ENCODE measurements at places on chromosomes 13 and 19. TPM values are rescaled to one million over a fixed set of nuclear protein-coding genes. Genes with fewer than 3 reads are reported as not detected.
A peak's percentile ranks its signal among the peaks of the same experiment; 100 is the strongest.

The COX7A1 gene
- not detected for total RNA-seq

The IZUMO4 gene
- 2.8 TPM for total RNA-seq

The SIGLEC10 gene
- total RNA-seq, result not detected

The SLC1A6 gene
- not detected for total RNA-seq

The OR7A5 gene
- not detected for total RNA-seq

The SLC25A41 gene
- total RNA-seq, result 1.4 TPM

The WDFY2 gene
- 5.9 TPM for total RNA-seq

The TARM1 gene
- total RNA-seq, result not detected

The CRLF1 gene
- 1.1 TPM for total RNA-seq

The MAMSTR gene
- total RNA-seq, result 1.7 TPM

- no peak overlapping the region for H3K4me3 ChIP-seq
- no peaks in the 10 kb centered on the region for H3K27me3 ChIP-seq
- DNase-seq, result no peak
- H3K27ac ChIP-seq, result no peak overlapping the region
- H3K36me3 ChIP-seq, result no peaks in the 10 kb centered on the region
Observed at GRCh38 chr13:95367309-95367843, 66.1 kb upstream of the ABCC4 start.

DNA sequence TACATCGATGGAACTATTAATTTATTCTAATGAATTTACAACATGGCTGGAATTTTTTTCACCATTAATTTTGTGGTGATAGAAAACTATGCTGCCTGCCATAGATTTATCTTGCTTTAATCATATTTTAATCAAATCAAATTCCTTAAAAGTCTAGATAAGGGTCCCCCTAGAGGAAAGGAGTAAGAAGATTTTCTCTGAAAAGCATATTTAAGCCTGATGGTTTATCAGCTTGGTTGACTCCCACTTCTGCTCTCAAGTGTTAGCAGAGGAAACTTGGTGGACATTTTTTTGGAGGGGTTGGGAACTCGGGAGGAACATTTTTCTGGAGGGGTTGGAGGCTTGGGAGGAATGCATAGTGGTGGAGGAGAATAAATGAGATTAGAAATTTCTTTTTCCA lies 253.3 kb downstream of the KCNRG start:
- H3K36me3 ChIP-seq, result no peaks in the 10 kb centered on the region
- DNase-seq, result no peak
- H3K4me1 ChIP-seq, result peaks cover 9% of the 10 kb centered on the region
- H3K27ac ChIP-seq, result no peak overlapping the region
- H3K27me3 ChIP-seq, result no peaks in the 10 kb centered on the region
- H3K4me3 ChIP-seq, result no peak overlapping the region

GRCh38 chr19:56126983-56127780 lies 6.1 kb upstream of the ZNF787 start:
- H3K27me3 ChIP-seq, result no peaks in the 10 kb centered on the region
- H3K4me3 ChIP-seq, result no peak overlapping the region
- DNase-seq, result no peak
- H3K36me3 ChIP-seq, result no peaks in the 10 kb centered on the region

- H3K36me3 ChIP-seq, result peaks cover 4% of the 10 kb centered on the region
- H3K4me3 ChIP-seq, result no peak overlapping the region
- no peak for DNase-seq
- no peaks in the 10 kb centered on the region for H3K4me1 ChIP-seq
- H3K27me3 ChIP-seq, result no peaks in the 10 kb centered on the region
Observed at GRCh38 chr19:18713550-18714117, 30.2 kb downstream of the CRTC1 start.

DNA sequence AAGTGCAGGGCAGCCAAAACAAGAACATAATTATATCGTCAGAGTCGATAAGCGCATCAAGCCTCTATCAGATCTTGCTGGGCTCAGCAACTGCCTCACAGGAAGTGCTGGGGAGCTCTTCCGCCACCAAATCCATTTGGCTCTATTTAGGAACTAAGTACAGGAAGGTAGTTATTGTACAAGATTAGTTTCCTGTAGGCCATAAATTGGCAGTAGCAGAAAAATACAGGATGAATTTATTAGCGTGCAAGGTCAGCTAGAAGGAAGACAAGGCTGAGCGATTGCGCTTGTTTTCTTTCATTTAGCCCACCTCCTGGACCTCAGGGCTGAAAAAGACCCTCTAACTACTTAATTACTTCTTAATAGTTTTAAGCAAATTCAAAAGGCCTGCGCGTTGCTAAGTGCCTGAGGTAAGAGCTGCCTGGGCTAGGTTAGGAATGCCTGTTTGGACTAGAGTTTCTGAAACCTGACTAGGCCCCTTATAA lies 118.5 kb downstream of the IRS2 start:
- peaks cover 9% of the 10 kb centered on the region for H3K4me1 ChIP-seq
- no peaks in the 10 kb centered on the region for H3K27me3 ChIP-seq
- H3K36me3 ChIP-seq, result no peaks in the 10 kb centered on the region
- H3K4me3 ChIP-seq, result no peak overlapping the region
- no peak overlapping the region for H3K27ac ChIP-seq

DNA sequence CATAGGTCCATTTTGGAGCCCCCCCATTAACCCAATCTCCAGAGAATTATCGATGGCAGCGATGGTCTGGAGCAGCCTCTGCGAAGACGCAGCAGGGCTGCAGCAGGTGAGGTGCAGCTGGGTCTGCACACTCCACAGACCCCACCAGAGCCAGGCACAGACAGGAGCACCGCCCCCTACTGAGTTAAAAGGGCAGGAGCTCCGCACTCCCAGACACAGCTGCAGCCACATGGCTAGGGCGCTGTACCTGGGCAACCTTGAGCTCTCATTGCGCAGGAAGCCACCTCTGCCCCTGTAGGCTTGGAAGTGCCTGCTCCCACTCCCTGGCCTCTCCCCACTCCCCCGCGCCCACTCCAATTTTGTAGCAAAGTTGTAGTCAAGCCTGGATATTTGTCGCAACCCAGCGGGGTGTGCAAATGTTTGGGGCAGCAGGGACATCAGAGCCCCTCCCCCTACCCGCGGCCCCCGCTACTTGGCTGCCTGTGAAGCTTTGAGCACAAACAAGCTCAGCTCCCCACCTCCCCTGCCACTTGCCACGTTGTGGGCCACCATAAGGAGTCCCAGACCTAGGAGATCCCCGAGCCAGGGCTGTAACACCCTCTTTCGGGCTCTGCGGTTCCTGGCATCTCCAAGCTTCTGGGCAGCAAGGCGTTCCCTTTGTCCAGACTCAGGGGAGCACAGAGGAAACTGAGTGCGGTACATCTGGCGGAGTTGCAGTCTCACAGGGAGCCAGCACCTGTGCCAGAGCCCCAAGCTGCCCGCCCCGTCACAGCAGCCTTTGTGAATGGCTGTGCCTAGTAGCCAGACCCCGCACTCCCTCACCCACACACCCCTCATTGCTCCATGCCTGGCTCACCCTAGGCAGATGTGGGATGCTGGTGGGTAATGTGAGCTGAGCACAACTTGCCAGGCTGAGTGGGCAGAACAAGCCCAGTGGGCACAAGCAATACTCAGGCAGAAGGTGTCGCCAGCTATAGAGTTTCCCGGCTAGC lies 949.7 kb upstream of the SLITRK1 start:
- no peak for DNase-seq
- no peaks in the 10 kb centered on the region for H3K27me3 ChIP-seq
- H3K4me1 ChIP-seq, result no peaks in the 10 kb centered on the region
- H3K36me3 ChIP-seq, result no peaks in the 10 kb centered on the region
- H3K27ac ChIP-seq, result no peak overlapping the region
- H3K4me3 ChIP-seq, result no peak overlapping the region

- H3K4me3 ChIP-seq, result no peak overlapping the region
- H3K36me3 ChIP-seq, result no peaks in the 10 kb centered on the region
- H3K4me1 ChIP-seq, result peaks cover 10% of the 10 kb centered on the region
- DNase-seq, result no peak
Observed at GRCh38 chr13:51734786-51735185, 69.2 kb downstream of the DHRS12 start.

- DNase-seq, result no peak
- H3K36me3 ChIP-seq, result no peaks in the 10 kb centered on the region
- H3K4me1 ChIP-seq, result no peaks in the 10 kb centered on the region
- no peak overlapping the region for H3K27ac ChIP-seq
Observed at GRCh38 chr13:114177245-114178010, 1.6 kb upstream of the CFAP97D2 start.

GRCh38 chr13:114313061-114313860 lies 1.0 kb upstream of the CHAMP1 start:
- no peak for DNase-seq
- H3K4me3 ChIP-seq, result peak overlapping the region; percentile 71
- H3K27me3 ChIP-seq, result no peaks in the 10 kb centered on the region
- no peaks in the 10 kb centered on the region for H3K4me1 ChIP-seq

DNA sequence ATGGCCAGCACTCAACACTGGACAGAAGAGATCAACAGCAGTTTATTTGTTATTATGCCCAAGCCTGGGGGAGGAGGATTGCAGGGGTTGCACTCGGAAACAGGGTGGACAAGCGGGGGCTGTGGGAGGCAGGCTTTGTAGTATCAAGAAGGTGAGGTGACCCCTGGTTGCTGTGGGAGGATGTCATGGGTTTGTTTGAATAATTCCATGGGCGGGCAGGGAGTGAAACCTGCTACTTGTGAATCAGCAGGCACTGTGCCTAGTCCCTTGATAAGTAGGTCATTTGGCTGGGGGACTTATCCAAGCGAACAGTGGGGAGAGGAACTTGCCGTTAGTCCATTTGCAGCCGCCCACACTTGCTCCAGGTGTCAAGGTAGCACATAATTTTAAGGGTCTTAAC lies 84.4 kb upstream of the KCTD15 start:
- no peak overlapping the region for H3K27ac ChIP-seq
- no peak for DNase-seq
- H3K27me3 ChIP-seq, result peaks cover 93% of the 10 kb centered on the region
- H3K4me1 ChIP-seq, result no peaks in the 10 kb centered on the region

- no peak for DNase-seq
- peaks cover 2% of the 10 kb centered on the region for H3K4me1 ChIP-seq
- no peak overlapping the region for H3K4me3 ChIP-seq
Observed at GRCh38 chr13:33825083-33825482, 7.1 kb downstream of the RFC3 start.

- DNase-seq, result peak; percentile 20
- no peak overlapping the region for H3K4me3 ChIP-seq
Observed at GRCh38 chr19:30149300-30149699, 207.3 kb downstream of the URI1 start.

GRCh38 chr13:60509601-60510386 lies 112.8 kb downstream of the TDRD3 start:
- H3K4me1 ChIP-seq, result no peaks in the 10 kb centered on the region
- no peak for DNase-seq
- H3K27ac ChIP-seq, result no peak overlapping the region
- H3K4me3 ChIP-seq, result no peak overlapping the region

DNA sequence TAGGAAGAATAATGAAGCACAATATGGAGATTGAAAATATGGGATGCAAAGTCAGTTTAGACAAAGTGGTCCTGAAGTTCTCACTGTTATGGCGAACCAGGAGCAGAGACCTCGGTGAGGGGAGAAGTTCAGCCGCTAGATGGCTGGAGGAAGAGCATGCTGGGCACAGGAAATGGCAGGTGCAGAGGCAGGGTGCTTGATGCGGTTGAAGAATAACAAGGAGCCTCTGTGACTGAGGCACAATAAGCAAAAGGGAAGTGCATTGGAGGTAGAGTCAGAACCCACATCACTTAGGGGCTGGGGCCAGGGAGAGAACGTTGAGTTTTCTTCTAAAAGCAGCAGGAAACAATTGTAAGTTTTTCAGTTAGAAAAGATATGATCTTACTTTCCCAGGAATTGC lies 1725.2 kb downstream of the EFNB2 start:
- no peak overlapping the region for H3K27ac ChIP-seq
- no peaks in the 10 kb centered on the region for H3K36me3 ChIP-seq
- no peaks in the 10 kb centered on the region for H3K27me3 ChIP-seq
- DNase-seq, result no peak
- H3K4me3 ChIP-seq, result no peak overlapping the region
- no peaks in the 10 kb centered on the region for H3K4me1 ChIP-seq

- H3K4me1 ChIP-seq, result peaks cover 7% of the 10 kb centered on the region
- no peak for DNase-seq
- H3K27me3 ChIP-seq, result no peaks in the 10 kb centered on the region
- H3K36me3 ChIP-seq, result no peaks in the 10 kb centered on the region
- no peak overlapping the region for H3K27ac ChIP-seq
- H3K4me3 ChIP-seq, result no peak overlapping the region
Observed at GRCh38 chr13:101473458-101473857, 21.0 kb downstream of the ITGBL1 start.

GRCh38 chr19:45404557-45405434 lies at the start of gene PPP1R13L:
PPP1R13L (minus strand) TSS chr19:45405069; CDS start chr19:45398318, 6,751 bp downstream.
- peak within 1 kb of the TSS; percentile 92 for H3K4me3 ChIP-seq
- H3K36me3 ChIP-seq, result peaks cover 70% of the 10 kb centered on the region
- DNase-seq, result peak; percentile 98
- H3K27me3 ChIP-seq, result no peaks in the 10 kb centered on the region

GRCh38 chr19:34066007-34066643 lies 106.2 kb upstream of the LSM14A start:
- H3K27ac ChIP-seq, result no peak overlapping the region
- DNase-seq, result no peak
- no peaks in the 10 kb centered on the region for H3K36me3 ChIP-seq
- H3K27me3 ChIP-seq, result peaks cover 71% of the 10 kb centered on the region

Measured in Calu3 (cell line).